Kasumi-1 (cell line): ENCODE measurements at places on chromosomes 2 and 18.
A peak's percentile ranks its signal among the peaks of the same experiment; 100 is the strongest.

- no peak for DNase-seq
Measured at GRCh38 chr2:215751200-215751910, 262.0 kb downstream of the MREG start.

- no peak for DNase-seq
Measured at GRCh38 chr18:6327895-6328620, 86.7 kb downstream of the L3MBTL4 start.

DNA sequence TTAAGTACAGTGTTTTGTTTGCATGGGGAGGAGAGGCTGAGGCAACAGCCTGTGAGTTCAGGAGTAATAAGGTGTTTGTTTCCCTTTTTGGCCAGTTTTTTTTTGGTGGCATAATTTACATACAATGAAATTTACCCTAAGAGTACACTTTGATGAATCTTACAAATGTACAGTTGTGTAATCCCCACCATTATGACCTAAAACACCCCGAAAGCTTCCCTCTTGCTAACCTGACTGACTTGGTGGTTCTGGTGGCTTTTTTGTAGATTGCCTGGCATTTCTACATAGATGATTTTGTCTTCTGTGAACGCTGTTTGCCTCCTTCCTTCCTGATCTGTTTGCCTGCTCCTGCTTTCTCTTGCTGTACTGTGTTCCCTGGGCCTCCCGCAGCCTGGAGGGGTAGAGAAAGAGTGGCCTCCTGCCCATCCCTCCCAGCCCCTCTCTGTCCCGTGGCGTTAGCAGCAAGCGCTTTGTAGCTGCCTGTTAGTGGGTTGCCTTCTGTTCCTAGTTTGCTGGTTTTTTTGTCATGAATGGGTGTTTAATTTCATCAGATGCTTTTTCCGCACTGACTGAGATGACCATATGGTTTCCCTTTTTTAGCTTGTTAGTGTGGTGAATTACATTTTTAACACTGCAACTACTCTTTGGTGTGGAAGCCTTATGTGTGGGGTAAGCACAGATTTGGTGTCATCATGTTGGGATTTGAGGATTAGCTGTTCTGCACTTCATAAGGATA is 32.1 kb downstream of the ASAP2 start:
- no peak for DNase-seq

- peak; percentile 55 for DNase-seq
Measured at GRCh38 chr2:173766537-173767289, 198.5 kb downstream of the SP3 start.

DNA sequence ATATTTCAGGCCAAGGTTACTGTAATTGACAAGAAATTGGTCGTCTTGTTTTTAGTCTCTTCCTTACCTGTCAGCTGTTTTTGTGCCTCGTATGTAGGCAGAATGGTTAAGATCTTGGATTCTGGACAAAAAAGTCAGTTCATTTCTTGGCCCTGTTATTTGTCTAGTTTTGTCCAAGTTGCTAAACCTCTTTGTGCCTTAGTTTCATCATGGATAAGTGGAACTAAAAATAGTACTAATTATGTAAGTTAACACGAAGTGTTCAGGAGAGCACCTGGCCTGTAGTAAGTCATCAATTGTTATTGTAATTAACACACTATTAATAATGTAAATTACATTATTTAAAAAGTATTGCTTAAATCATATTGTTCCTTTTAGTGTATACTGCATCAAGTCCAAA is 148.0 kb downstream of the PARD3B start:
- DNase-seq: no peak

DNA sequence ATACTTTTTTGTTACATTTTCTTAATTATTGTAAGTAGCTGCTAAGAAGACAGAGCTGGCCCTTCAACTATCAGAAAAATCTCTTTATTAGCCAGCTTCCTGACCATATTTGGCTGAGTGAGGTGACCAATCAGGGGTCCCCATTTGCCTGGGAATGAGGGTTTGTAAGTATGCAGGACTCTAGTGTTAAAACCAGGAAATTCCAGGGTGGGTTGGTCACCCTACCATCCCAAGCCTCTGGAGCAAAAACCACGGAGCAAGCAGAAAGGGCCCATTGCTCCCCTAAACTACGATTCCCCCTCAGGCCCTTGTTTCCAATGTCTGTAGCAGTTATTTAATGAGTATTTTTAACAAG is 165.6 kb upstream of the NCKAP5 start:
- no peak for DNase-seq

DNA sequence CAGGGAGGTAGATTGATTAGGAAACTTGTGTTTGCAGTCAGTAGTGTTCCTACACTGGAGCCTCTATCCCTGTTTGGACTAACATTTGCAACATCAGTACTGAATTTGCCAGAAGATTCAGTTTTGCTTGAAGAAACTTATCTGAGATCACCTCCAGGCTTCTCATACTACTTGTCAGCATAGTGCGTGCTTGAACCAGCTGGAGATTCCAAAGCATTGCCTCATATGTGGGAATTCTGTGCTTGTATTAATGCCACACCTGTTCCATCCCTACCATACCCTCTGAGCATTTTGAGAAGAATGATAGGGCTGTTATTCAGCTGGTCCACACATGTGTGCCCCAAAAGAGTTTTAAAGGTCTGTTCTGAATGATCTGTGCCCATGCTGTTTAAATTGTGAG is 148.7 kb downstream of the RAPGEF4 start:
- no peak for DNase-seq

DNA sequence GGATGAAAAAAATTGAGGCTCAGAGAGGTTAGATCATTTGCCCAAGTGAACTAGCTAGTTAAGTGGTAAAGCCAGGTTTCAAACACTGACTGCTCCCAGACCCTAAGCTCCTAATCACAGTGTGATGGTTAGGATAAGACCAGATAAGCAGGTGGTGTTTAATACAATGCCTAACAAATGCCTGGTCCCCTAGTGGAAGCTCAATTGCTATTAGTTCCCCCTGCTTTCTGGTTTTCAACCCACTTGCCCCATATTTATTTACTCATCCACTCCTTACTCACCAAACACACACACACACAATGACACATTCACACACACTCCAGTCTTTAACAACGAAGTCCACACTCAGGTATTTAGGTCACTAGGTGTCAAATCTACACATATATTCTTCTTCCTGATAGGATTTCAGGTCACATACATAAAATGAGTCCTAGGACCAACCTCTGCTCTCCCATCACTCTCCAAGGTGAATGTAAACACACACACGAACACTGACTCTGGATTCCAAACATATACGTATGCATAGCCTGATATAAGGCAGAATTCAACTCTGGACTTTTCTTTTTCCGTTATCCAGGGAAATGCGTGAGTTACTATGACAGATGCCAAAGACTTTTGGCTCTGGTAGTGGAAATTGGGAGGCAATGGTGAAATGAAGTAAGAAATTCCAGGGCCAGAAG is 73.6 kb upstream of the TSPYL6 start:
- DNase-seq: no peak

DNA sequence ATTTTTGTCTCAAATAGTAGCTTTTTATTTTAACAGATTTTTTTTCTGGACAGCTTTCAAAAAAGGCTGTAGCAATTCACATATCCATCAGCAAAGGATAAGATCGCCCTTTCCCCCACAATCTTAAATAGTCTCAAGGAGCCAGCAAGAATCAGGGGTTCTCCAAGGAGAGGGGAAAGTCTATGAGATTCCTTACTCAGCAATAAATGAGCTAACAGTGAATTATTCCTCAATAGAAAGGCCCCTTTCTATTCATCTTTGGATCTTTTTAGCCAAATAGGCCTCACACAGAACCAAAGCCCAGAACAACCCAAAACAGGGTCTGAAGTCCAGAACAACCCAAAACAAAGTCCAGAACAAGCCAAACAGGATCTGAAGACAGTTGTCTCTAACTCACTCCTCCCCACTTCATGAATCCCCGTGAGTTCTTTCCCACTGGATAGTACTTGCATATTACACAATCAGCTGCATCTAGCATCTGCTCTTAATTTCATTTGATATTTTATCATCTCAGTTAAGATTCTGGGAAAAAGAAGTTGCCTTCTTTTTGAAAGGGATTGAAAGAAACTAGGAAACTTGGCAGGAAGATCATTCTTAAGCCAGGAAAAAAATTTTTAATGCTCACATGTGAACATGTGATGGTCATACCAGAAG is 3.4 kb upstream of the DHRS9 start:
- no peak for DNase-seq

GRCh38 chr2:142724713-142725349 is 152.6 kb upstream of the KYNU start:
- DNase-seq: no peak

DNA sequence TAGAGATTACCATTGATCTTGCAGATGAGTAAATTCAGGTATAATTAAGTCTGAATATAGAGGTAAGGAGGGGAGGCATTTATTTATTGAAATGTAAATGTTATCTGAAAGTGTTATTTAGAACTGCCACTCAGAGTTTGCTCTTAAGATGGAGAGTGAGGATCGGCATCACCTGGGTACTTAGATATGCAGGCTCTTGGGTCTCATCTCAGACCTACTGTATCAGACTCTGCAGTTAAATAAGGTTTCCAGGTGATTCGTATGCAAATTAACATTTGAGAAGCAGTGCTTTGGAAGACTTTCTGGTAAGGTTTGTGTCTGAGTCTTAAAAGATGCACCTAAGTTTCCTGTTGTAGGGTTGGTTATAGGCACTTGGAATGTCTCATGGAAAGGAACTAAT is 9.2 kb downstream of the HTR2B start:
- DNase-seq: no peak

- DNase-seq: no peak
Measured at GRCh38 chr2:70050631-70051425, 36.4 kb upstream of the PCBP1 start.

GRCh38 chr2:171210216-171210863 is 49.6 kb upstream of the TLK1 start:
- no peak for DNase-seq

- peak; percentile 47 for DNase-seq
Measured at GRCh38 chr18:75247611-75248421, 37.2 kb downstream of the TSHZ1 start.

GRCh38 chr2:182920089-182920488 is 53.7 kb upstream of the FRZB start:
- DNase-seq: no peak

GRCh38 chr2:206164261-206164862 is 4.7 kb downstream of the EEF1B2 start:
- peak; percentile 4 for DNase-seq

DNA sequence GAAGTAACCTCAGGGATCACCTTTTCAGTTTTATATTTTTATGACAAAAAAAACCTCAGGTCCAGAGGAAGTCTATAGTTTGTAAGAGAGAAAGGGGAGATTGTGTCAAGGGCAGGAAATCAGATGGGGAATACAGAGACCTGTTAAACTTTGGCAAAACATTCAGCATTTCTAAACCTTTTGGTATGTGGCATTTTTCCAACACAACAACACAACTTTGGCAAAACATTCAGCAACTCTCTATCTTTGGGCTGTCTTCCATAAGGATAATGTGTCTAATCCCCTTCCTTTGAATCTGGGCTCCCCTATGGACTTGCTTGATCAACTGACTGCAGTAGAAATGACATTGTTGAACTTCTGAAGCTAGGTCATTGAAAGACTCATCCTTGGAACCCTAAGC is 220.6 kb upstream of the CCDC68 start:
- DNase-seq: no peak

DNA sequence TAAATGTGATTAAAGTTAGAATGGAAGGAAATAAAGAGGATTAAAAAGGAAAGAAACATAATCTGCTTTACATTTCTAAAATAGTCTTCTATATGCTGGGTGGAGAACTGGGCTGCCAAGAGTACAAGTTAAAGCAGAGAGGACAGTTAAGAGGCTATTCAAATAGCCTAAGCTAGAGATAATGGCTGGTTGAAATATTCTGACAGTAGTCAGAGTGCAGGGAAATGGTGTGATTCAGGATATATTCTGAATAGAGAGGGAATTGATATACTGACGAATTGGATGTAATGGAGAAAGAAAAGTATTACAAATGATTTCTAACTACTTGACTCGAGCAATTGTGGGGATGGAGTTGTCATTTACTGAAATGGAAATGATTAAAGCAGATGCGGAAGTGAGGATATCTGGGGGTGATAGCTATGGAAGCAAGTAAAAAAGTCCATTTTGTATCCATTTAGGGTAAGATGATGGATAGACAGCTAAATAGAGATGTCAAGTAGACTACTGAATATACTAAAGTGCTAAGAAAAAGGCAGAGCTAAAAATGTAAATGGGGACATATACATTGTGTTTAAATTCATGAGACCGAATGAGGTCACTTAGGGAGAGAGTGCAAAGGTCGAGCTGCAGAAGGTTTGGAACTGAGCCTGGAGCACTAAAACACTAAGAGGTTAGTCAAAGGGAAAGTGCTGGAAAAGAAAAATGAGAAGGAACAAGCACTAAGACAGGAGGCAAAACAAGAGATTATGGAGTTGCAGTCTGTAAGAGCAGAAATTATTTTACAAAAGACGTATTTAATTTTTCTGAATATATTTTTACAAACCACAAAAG is 696.8 kb downstream of the LRRTM4 start:
- DNase-seq: no peak

DNA sequence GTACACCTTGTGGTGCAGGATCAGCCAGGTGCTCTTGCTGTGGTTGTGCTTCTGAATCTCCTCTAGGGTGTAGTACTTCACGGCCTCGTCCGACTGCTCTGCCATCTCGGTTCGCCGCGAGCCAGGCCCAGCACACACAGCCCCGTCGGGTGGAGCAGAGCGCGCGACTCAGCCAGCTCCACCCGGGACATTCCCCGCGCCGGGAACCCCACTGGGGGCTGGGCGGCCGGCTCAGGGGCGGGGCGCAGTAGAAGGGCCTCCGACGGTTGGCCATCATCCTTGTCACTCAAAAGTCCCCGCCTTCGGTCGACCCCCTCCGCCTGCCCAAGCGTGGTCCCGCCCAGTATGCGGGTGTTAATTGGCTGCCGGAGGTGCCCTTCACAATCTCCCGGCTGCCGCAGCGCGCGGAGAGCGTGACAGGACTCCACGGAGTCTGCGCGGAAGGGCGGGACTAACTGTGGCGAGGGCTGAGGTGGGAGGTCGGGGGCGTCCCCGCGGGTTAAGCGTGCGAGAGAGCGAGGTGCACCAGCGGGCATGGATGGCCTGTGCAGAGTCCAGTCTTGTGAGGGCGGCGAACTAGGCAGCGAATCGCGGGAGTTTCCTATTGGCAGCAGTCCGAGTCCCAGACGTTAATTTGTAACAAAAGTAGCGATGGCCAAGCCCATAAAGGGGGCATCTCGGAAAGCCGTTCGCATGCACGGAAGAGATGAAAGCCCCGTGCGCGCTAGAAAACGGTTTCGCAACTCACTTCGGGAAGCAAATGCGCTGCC is at the start of gene CYB5A:
CYB5A (minus strand) TSS at position 193 of the 770 bp plus-strand sequence; CDS start at position 105, 88 bp downstream.
- DNase-seq: peak; percentile 86

DNA sequence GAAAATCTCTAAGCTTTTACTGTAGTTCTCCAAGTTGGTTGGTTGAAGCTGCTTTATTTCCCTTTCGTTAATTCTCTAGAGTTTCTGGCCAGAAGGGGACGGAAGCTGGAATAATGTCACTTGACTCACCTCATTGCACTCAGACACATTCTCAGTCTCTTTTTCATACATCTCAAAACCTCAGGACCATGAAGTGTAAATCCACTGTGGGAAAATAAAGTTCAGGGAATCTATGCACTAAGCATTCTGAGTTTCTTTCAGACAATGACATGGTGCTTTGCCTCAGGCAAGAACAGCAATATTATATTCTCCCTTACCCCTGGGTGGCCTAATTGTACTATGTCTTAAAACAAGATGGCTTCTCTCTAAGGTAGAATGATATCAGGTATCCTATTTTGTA is 167.8 kb downstream of the PRPF40A start:
- no peak for DNase-seq
